Anterior cingulate cortex (tissue), 58 donors: ENCODE measurements at places on chromosomes 1 and 21.

DNA sequence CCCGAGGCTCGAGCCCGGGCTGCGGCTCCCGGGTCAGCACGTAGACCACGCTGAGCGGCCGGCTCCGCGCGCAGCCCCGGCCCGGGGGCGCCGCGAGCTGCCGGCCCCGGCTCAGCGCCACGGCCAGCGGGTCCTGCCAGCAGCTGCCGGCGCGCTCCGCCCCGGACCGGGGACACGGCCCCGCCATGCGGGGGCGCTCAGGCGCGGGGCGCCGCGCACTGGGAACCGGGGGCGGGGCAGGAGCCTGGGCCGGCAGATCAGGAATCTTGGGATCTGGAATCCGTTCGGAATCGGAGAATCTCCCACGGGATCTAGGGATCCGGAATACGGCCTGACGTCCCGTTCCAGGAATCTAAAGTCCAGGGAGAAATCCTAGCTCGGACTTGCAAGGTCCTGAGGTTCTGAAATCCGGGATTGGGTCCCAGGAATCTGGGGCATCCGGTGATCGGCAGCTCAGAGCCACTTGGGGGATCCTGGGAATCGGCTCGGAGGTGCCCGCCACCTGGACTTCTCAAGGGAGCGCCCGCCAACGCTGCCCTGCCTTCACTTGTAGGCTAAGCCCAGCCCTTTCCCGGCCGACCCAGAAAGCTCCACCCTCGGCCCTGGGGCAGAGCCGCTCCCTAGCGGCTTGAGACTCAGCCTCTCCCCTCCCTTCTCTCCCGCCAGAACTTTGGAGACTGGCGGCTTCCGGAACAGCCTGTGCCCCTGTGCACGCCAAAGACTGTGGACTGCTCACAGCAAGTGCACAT lies at the start of gene MAP3K6:
Gene MAP3K6, minus strand, starts transcription at position 551 of the 749 bp plus-strand sequence. Its CDS starts 364 bp downstream, at position 187.
- peak; percentile 41 for DNase-seq

DNA sequence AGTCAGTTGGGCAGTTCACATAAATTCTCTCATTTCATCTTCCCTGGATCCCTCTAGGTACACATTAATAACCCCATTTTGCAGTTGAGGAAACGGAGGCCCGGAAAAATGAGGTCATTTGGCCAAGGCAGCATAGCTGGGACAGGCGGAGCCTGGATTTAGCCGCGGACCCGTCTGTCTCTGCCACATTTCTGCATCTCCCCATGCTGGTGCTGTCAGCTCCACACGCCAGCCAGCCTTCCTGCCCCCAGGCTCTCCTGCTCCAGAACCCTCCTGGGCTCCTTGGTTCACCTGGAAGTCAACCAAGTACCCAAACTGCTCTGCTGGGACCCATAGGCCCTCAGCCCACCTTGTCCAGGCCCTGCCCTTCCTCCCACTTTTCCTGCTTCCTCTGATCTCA lies 7.6 kb downstream of the FOXO6 start:
- DNase-seq = no peak

- DNase-seq = no peak
Measured at GRCh38 chr21:28781602-28782276, 210.9 kb downstream of the LTN1 start.

- no peak for DNase-seq
Measured at GRCh38 chr21:46594276-46594675, 10.6 kb downstream of the S100B start.

GRCh38 chr1:89047734-89048133 lies 17.3 kb downstream of the GBP1 start:
- DNase-seq = no peak

DNA sequence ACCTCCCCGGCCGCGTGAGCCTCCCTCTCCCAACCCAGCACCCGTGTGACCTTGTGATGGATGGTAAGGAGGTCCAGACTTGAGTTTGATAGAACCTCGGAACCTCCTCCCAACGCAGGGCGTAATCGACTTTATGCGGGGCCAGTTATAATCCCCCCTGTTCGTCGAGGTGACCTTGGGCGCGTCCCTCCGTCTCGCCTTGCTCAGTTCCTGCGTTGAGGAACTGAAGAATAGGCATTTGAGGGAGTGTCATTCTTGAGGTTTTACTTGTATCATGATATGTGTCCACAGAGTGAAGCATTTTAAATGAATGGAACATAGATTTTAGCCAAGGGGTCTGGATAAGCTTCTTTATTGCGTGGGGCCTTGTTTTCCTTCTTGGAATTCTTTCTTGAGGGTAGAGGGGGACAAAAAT lies 433 bp downstream of the TIMM17A start:
- DNase-seq = no peak
